Stimulated activated CD4-positive, alpha-beta T cell treated with anti-CD3 and anti-CD28 coated beads, Interleukin-4, amount 100 ng/mL, for 24 hours (primary cell): ENCODE measurements at places on chromosomes 6 and 20.

- DNase-seq, result no peak
These were observed 644 bp downstream of the OARD1 start for GRCh38 chr6:41071501-41071922.

GRCh38 chr6:111410371-111410770 is 72.6 kb downstream of the REV3L start:
- DNase-seq, result no peak

DNA sequence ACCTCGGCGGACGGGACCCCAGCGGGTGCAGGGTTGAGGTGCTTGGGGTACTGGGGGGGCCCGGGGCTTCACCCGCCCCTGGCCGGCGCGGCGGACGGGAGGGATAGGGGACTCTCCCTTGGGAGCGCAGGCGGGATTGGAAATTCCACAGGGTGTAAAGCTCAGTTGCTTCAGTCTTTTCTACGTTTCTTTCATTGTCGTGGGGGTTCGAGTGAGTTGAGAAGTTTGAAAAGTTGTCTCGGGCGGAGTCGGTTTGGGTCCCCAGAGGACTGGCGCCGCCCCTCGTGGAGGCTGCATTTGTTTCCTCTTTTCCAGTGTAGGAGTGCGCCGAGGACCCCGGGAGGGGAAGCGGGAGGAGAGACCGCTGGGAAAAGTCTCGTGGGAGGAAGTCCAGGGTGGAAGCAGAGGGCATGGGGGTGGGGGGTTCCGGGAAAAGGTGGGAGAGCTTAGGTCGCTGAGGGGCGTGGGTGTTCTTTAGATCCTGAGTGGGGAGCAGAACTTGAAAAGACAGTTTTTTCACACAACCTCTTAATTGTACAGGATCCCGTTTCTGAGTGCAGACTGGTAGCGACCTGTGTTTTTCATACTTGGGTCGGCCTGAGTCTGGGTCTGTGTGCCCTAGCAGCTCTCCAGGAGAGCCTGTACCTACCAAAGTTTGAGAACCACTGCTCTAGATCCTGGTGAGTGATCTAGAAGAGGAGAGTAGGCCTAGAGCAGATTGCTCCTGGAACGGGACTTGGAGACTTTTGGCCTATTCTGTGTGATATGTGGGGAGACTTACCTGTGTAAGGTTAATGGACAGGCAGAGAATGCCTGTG is 495 bp downstream of the FAM83B start:
- DNase-seq, result no peak

GRCh38 chr6:170368544-170368943 is 62.0 kb downstream of the FAM120B start:
- no peak for DNase-seq

DNA sequence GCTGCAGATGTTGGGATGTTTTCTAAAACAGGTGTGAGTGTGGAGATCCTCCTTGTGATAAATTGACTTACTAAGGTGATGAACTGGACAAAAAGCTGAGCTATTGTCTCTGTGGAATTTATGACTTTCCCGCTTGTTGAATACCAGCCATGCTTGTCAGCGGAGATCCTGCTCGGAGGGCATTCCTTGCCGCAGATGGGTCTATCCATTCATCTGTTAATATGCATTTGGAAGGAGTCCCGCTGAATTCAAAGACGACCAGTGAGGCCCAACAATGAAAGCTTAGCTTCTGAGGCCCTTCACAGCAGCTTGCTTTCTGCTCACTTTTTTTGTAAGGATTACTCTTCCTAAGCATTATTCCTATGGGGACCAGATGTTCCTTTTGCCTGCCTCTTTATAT is 124.9 kb downstream of the TIAM2 start:
- DNase-seq, result no peak

DNA sequence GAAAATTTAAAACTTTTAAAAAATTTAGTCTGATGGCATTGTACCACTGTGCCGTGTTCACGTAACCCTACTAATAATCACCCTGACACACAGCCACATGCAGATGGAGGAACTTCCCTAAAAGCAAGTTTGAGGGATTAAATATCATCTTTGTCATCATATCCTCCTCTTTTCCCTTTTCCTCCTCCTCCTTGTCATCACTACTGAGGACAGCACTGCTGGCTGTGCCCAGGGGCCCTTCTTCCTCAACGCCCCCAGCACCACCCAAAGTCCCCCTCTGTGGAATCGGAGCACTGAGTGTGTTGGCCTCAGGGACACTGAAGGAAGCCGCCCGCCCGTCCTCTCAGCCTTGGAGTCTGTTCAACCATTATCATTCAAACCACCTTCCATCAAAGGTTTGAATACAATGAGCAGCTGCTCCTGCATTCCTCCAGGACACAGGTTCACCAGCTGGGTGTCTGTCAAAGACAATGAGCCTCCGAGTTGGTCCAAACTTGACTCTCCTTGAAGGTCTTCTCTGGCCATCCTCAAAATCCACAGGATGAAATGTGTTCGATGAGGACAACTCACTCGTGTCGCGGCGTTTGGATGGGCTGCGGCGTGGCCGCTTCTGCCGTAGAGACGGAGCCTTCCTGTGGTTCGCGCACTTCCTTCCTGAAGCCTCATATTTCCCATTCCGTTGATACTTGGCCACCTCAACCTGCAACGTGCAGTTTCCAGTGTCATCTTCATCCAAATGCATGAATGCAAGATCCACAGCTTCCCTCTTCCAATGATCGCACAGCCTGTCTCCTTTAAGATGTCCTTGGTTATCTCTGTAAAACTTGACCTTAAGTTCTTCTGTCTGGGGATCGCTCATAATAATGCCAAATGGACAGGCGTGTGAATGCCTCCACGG is 23.3 kb downstream of the NQO2 start:
- DNase-seq, result peak; percentile 34

DNA sequence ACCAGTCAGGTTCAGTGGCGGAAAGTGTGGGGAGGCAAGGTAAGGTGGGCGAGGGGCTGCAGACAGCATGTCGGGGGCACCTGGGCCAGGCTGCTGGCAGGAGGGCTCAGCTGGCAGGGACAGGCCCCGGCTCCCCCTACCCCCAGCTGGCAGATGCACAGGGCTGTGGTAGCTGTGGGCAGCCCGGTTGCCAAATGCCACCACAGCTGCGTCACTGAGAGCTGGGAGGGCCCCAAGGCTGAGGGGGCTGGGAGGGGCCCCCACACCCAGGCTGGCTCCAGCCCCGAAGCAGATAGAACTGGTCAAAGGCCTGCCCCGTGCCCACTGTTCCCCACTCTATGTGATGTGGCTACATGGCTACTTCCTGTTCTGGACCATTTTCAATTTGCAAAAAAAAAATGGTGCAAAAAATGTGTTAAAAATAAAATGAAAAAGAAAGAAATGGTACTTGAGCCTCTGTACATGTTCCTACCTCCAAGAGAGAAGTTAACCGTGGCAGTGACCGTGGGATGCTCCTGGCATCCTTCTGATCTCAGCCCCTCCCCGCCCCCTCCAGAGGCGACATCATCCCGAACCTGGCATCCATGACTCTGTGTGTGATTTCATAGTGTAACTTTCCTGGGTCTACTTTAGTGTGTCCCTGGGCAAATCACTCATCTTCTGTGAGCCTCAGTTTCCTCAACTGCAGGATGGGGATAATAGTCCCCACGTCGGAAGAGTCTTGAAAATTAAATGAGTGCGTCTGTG is 64.4 kb downstream of the UBE2V1 start:
- no peak for DNase-seq

DNA sequence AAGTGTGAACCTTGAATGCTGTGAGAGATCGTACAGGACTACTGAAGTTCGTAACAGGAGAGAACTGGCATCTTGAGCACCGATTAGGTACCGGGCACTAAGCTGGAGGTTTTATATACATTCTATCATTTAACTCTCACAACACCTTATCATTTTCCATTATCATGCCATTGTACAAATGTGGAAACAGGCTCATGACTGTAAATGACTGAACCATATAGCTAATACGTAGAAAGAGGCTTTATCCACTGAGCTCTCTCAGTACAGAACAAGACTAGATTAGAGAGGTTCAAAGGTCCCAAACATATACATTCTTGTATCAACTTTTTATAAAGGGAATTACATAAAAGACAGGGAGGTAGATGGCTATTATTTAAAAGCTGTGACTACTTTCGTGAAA is 130.6 kb downstream of the CEP57L1 start:
- no peak for DNase-seq

DNA sequence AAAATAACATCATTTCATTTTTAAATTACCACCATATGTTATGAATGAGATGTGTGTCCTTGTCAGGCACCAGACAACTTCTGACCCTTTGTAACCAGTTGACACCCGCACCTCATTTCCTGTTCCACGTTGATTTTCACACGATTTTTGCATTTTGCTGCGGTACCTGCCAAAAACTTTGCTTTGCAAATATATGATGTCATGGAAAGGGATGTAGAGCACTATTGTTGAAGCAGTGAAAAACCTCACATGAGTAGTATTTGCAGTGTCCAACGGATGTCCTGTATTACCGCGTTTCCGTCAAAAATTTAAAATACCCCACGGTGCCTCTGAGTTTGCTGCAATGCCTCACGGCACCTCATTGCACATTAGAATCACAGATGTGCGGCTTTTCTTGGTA is 115.6 kb downstream of the MTHFD1L start:
- no peak for DNase-seq

DNA sequence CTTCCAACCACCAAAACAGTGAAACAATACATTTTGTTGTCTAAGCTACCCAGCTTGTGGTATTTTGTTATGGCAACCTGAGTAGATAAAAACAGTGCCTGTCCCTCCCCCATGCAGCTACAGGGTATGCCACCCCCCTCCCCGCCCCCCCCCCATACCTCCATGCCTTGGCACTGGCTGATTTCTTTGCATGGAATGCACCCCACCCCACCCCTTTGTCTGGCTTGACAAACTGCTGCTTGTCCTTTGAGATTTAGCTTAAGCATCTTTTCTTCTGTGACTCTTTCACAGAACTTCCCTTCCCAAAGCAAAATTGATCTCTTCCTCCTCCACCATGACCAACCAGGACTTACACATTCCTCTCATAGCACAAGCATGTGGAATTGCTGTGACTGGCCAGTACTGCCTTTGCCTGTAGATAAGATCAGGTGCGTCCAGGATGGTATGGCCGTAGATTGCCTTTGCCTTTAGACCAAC is 64.6 kb upstream of the ADGRF1 start:
- DNase-seq, result no peak

GRCh38 chr6:45773906-45774305 is 241.8 kb downstream of the CLIC5 start:
- DNase-seq, result no peak

DNA sequence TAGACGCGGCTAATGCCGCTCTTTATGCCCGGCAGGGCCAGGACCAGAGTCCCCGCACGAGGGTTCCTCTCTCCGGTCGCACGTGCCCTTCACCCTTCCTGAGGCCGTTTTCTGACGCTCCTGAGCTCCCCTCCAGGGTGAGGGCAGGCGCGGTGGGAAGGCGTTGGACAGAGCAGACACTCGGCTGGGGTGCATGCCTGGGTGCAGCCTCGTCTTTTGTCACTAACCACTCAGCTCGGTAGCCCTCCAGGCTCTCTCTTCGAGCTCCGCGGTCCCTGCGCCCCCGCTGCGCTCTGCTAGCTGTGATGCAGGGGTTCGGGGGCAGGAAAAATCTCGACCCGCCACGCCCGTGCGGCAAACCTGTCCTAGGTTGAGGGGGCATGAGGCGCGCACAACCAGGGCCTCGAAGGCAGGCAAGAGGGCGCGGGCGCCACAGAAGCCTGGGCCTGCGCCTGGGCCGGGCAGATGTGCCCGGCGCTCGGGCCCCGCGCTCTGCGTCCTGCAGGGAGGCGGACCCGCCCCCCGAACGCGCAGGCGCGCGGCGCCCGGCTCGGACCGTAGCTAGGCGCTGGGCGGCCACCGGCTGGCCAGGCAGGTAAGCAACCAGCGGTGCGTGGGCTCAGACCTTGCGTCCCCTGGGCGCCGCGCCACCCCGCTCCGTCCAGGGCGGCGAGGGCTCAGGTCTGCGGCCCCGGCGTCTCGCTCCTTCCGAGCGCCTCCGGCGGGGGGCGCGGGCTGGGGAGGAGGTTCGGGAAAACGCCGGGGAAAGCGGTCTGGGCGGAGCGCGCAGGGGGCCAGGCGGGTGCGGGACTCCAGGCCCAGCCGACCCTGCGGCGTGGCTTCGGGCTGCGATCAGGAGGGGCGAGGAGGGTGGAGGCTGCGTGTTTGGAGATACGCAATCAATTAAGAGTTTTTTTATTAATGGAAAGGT is at the start of gene L3MBTL1:
Gene L3MBTL1 (plus strand): TSS at position 548 of the 931 bp plus-strand sequence. CDS start 5,807 bp downstream, outside the sequence.
- no peak for DNase-seq

DNA sequence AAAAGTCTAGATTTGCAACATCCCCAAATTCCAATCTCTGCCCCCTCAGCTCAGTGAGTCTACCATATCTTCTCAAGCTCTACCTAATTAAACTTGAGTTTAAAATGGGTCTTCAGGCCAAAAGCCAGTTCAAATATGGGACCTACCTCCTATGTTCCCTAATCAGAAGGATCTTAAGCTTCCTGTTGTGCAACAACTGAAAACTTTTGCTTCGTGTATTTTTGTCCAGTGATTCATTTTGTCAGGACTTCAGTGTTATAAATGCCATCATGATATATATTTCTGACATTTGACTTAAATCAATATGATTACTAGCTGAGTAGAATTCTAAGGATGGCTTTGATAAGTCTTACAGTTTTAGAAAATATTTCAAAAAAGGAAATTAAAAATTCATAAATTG is 622.6 kb upstream of the PTCHD4 start:
- DNase-seq, result no peak

GRCh38 chr20:61760321-61760720 is 305.4 kb downstream of the TAF4 start:
- DNase-seq, result no peak

DNA sequence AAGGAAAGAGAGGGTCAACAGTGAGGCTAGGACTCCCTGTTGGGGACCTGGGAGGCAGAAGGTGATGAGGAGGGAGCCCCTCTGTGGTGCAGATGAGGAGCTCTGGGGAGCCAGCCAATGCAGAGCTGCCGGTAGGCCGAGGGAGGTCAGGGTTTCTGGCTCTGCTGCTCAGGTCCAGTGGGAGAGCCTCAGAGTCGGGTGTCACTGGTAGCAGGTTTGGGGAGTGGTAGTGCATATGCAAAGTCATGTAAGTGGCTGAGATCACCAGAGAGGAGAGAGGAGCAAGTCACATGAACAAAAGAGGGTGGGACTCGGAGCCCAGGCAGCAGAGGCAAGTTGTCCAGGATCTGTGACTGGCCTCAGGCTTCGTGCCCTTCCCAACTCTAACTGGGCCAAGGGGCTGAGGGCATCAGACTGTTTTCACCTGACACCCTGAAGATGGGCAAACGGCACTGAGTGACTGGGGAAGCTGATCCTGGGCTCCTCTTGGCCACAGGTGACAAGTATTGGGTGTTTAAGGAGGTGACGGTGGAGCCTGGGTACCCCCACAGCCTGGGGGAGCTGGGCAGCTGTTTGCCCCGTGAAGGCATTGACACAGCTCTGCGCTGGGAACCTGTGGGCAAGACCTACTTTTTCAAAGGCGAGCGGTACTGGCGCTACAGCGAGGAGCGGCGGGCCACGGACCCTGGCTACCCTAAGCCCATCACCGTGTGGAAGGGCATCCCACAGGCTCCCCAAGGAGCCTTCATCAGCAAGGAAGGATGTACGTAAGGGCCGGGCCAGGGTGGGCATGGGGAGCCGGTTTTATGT is 6.6 kb downstream of the MMP24OS start:
- no peak for DNase-seq
